ENCODE measurements at places on chromosomes 3 and 15.

- DNase-seq = no peak
Observed at GRCh38 chr15:65885668-65886218, 16.5 kb downstream of the RAB11A start.

- no peak for DNase-seq
Observed at GRCh38 chr3:21621181-21621651, 129.8 kb downstream of the ZNF385D start.

DNA sequence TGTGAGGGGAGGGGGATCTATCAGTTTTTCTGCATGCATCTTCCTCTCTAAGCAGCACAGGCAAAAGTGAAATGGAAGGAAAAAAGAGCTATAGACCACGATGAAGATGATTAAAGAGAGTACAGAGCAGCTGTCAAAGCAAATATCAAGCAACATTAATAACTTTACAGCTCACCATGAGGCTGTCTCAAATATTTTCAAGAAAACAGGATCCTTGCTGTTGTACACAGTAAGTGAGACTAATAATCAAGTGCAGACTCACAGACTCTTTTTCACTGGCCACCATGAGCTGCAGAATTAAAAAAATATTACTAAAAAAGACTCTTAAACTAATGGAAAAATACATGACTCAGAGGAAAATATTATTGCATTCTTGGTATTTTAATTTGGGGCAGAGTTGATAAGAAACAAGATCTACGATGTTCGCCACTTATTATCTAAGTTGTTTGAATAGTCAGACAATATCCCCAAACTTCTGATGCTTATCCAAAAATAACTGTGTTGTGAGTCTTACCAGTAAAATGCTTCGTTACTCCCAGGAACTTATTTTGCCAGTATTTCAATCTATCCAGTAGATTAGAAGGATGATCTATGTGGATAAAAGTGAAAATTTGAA lies 817.5 kb upstream of the ALCAM start:
- no peak for DNase-seq

GRCh38 chr3:140843656-140844055 lies 98.0 kb upstream of the SLC25A36 start:
- peak; percentile 28 for DNase-seq

DNA sequence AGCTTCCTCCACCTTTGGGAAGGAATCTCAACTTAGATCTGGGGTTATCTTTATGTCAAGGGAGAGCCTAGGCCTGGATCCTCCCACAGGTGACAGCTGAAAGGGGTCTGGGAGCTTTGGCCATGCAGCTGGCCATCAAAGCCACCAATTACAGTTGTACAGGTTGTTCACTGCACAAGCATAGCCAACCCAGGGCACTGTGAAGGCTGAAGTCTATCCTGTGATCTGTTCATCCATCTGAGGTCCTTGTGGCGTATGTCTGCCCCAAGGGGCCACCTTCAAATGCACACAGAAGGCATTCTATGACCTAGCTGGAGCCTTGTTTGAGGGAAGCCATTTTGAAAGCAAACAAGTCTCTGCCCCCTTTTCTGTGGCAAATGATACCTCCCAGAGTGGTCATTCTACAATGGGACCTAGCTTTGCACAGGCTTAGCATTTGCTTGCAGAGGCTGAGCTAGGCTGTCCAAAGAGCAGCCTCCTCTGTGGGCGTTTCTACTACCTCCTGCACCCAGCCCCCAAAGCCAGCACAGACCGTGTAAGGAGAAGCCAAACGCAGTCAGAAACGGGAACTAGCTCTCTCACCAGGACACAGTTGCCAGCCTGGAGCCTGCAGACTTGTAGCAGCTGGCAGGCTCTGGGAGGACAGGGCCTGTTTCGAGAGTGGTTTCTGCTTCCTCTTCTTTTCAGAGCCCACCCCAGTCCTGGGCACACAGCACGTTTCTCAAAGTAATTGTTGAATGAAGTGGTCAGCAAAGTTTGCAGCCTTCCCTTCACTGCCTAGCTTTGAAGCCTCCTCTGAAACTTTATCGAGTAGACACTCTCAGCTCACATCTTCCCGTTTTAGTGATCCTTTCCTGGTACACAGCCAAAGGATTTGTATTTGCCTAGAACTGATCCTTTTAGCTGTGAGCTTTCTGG lies 157.3 kb upstream of the SMAD3 start:
- DNase-seq = no peak

DNA sequence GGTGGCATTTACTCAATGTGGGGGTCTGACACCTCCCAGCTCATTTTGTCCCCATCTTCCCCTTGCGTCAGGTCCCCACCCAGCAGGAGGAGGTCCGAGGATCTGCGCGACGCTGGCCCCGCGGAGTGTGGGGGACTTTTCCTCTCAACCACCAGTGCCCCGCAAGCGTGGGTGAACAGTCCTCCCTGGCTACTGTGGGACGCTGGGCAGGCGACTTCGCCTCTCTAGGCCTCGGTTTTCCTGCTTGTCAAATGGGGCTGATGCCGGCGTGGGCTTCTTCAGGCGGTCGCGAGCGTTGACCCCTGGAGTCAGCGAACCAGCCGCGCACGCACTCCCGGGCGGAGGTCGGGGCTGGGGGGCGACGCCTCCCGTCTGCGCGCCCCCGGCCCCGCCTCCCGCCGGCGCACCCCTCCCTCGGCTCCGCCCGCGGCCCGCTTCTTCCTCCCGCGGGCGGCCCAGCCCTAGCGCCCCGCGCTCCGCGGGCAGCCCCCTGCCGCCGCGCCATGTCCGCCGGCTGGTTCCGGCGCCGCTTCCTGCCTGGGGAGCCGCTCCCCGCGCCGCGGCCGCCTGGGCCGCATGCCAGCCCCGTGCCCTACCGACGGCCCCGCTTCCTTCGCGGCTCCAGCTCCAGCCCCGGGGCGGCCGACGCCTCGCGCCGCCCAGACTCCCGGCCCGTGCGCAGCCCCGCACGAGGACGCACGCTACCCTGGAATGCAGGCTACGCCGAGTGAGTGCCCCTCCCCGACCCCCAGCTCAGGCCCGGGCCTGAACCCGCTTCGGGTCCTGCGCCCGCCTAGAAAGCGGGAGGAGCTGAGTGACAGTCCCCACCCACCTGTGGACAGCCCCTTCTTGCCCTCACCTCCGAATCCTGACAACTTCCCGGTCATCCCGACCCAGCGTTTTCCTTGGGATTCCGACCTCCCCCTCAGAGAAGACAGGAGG lies at the start of gene PPM1M:
PPM1M (plus strand) TSS at position 438 of the 942 bp plus-strand sequence; CDS start at position 504, 66 bp downstream.
- peak; percentile 22 for DNase-seq

- DNase-seq = no peak
Observed at GRCh38 chr3:14143271-14144225, 18.7 kb downstream of the TMEM43 start.

DNA sequence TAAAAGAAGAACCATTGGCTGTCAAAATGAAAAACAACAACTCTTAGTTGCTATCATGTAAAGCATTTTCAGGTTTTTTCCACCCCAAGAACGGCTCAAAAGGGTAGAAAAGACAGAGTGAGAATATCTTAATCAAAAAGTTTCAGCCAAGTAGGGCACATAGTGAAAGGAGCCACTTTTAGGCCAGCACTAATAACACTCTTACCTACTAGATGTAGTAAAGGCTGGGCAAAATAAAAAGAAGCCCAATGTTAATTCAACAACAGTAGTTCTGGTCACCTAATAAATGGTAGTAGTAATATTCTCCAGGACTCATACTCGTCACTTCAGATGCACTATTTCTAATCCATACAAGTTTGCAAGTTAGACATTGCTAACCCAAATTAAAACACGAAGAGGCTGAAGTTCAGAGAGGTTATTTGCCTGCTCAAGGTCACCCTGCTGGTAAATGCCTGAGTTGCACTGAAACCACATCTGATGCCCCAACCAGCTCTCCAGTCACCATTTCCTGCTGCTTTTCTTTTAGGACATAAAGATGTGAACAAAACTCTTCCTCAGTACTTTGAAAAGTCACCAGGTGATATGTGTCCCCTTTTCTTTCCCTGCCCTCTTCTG lies 7.5 kb downstream of the GOLIM4 start:
- no peak for DNase-seq
